Cardiac septum (tissue), 1 donor: ENCODE measurements at places on chromosomes 11 and 22. TPM values are rescaled to one million over a fixed set of nuclear protein-coding genes. Genes with fewer than 3 reads are reported as not detected.

DNA sequence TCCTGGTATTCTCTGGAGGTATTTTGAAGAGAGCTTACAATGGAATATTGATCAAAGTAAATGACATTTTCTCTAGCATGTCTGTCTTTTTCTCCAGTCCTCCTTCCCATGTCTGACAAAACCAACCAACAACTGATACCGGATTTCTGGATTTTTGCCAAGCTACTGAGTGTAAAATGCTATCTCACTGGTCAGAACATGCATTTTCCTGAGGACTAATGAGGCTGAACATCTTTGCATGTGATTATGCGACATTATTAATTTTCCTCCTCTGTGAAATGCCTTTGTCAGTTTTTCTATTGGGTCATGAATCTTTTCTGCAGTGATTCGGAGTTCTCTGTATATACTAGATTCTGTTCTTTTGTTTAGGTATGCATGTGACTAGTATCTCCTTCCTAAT lies 51.4 kb downstream of the CDON start:
- no peak for DNase-seq

NPAS4 gene
- not detected for total RNA-seq

DNA sequence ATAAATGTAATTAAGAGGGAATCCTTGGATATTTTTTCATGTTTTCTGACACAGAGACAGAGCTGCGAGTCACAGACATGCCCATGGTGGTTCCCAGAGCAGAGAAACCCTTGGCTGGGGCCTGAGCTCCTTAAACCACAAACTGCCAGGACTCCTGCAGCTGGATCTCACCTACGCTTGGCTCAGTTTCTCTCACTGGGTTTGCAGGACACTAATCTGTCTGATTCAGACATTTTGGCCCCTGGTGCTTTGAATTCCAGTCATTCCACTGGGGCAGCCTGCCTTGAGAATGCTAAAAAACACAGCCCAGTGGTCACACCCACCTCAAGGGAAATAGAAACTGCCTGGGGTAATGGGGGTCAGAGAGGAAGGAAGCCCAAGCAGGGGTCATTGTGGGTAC lies 122.6 kb downstream of the CCDC81 start:
- no peak for DNase-seq

UCP2 gene
- 12.0 TPM for total RNA-seq

DNA sequence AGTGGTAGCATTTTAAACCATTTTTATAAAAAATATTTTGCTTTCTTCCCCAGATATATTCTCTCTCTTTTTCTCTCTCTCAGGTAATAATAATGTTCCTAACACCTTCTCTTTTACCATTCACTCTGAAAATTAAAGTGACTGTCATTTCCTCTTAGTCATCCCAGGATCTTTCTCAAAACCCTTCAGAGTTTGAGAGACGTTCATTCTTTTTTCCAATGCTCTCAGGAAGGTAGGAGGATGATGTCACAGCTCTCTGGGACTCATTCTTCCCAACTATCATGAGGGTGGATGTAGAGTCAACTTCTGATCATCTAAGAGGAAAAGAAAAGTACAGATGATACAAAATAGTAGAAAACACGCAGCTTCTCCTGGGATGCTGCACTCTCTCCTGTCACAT lies 60.2 kb upstream of the CRTAM start:
- no peak for DNase-seq

DNA sequence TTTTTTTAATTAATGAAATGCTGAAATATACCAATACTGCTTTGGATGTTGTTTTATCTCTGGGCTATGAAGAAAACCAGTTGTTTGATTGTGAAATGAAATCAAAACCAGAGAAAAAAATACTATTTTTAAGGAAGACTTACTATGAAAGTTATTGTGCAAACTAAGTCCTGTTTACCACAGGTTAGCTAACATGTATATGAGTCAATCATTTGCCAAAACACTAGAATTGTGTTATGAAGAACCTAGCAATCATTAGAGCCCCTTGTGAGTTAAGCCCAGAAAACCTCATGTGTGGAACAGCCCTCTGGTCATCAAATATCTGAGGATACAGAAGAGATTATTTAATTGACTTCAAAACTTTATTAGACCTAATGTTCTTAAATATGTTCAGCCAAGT lies 83.7 kb downstream of the FAT3 start:
- no peak for DNase-seq

SEZ6L gene
- total RNA-seq = 0.65 TPM

SPON1 gene
- 6.2 TPM for total RNA-seq

TMEM45B gene
- 0.11 TPM for total RNA-seq

MS4A3 gene
- 0.57 TPM for total RNA-seq

- no peak for DNase-seq
These were observed 56.6 kb upstream of the LIN7C start for GRCh38 chr11:27563201-27563600.

CYTH4 gene
- total RNA-seq = 8.0 TPM

GRCh38 chr11:124195189-124195734 lies 12.1 kb downstream of the OR10D3 start:
- DNase-seq = no peak

ADM2 gene
- total RNA-seq = 0.13 TPM

- DNase-seq = no peak
These were observed 68.1 kb downstream of the PPP6R3 start for GRCh38 chr11:68528630-68529029.

C11orf97 gene
- not detected for total RNA-seq

GRCh38 chr11:86547727-86548126 lies 124.7 kb downstream of the ME3 start:
- no peak for DNase-seq
